ENCODE measurements at places on chromosomes 6 and 20.

DNA sequence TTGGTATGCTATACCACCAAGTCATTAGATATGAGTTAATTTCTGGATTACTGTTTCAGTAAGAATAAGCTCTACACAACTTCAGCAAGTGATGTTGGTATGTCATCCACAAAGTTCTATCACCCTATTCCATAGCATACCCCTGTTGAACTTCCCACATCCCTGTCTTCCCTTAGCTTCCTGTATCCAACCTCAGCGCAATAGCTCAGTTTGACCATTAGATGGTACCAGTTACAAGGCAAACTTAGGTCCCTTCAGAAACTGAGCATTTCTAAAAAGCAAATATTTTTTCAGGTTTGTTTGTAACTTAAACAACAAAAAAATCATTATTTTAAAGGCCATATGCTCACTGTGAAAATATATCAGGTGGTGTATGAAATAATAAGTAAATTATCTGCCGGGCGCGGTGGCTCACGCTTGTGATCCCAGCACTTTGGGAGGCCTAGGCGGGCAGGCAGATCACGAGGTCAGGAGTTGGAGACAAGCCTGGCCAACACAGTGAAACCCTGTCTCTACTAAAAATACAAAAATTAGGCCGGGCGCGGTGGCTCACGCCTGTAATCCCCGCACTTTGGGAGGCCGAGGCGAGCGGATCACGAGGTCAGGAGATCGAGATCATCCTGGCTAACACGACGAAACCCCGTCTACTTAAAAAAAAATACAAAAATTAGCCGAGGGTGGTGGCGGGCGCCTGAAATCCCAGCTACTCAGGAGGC, 8.8 kb upstream of the MOG start:
- peak; percentile 82 for DNase-seq

GRCh38 chr6:104943781-104944180, 13.1 kb upstream of the LIN28B start:
- peak; percentile 2 for DNase-seq

- no peak for DNase-seq
Measured at GRCh38 chr6:119677384-119677783, 327.8 kb upstream of the MAN1A1 start.

GRCh38 chr6:163214259-163214658, 200.3 kb upstream of the QKI start:
- DNase-seq = no peak

GRCh38 chr6:106642476-106642875, 13.1 kb downstream of the QRSL1 start:
- DNase-seq = no peak

DNA sequence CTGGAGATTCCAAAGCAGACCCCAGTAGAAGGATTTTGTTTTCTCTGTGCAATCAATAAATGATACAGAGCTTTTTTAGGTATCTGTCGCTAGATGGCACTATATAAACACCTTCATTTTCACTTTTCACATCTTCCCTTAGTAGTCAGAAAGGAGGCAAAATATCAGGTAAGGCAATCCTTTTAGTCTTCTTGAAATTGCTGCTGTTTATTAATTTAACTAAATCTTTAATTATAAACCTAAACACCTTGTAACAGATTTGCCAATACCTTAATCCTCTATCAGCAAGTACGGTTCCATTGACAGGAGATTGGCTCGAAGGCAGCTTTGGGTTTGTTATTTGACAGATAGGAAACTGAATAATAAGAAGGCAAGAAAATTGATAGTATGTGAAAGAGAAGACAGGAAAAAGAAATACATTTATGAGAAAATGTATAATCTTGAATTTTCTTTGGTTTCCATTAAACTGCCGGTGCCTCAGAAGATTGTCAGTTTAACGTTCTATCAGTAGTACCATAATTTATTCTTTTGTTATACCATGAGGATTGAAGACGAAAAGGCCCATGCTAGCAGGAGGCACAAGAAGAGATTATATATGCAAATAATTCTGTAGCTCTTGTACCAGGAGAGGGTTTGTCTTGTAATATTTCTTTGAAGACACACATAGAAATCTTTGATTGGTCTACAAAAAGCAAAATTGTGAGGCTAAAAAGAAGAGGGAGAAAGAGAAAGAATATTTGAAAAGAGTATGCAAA, 23.5 kb upstream of the IBTK start:
- DNase-seq = peak; percentile 69

GRCh38 chr6:134122775-134123174, 70.4 kb upstream of the SLC2A12 start:
- DNase-seq = no peak

GRCh38 chr20:62823688-62824475, 7.0 kb downstream of the COL9A3 start:
- no peak for DNase-seq

GRCh38 chr20:20215976-20216727, 151.8 kb upstream of the INSM1 start:
- DNase-seq = peak; percentile 92

GRCh38 chr6:24229696-24230405, 103.8 kb downstream of the NRSN1 start:
- no peak for DNase-seq

DNA sequence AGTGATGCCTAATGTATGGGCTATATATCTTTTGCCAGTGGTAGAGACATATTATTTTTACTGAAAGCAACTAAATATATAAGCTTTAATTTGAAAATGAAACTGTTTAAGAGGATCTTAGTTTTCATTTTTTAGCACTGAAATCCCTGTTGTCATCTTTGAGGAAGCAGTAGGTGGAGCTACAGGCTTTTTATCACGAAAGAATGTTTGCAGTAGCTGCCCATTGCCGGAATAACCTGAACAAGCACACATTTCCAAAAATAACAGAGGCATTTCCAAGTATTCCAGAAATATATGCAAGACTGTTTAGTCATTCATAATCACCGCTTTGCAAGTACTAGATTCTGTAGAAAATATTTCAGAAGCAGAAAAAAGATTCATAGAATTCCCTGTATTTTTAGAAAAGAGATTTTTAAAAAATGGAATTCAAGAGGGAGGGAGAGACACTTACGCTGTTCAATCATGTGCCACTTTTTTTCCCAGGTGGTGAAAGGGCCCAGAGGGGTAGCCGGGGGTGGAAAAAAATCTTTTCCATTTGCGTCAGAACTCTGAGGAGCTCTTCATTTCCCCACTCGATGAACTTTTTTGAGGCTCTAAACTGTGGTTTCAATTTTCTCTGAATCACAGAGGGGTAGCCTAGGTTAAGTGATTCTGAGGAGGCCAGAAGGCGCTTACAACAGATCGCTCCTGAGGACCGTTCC, 142.5 kb upstream of the FERMT1 start:
- DNase-seq = peak; percentile 78

DNA sequence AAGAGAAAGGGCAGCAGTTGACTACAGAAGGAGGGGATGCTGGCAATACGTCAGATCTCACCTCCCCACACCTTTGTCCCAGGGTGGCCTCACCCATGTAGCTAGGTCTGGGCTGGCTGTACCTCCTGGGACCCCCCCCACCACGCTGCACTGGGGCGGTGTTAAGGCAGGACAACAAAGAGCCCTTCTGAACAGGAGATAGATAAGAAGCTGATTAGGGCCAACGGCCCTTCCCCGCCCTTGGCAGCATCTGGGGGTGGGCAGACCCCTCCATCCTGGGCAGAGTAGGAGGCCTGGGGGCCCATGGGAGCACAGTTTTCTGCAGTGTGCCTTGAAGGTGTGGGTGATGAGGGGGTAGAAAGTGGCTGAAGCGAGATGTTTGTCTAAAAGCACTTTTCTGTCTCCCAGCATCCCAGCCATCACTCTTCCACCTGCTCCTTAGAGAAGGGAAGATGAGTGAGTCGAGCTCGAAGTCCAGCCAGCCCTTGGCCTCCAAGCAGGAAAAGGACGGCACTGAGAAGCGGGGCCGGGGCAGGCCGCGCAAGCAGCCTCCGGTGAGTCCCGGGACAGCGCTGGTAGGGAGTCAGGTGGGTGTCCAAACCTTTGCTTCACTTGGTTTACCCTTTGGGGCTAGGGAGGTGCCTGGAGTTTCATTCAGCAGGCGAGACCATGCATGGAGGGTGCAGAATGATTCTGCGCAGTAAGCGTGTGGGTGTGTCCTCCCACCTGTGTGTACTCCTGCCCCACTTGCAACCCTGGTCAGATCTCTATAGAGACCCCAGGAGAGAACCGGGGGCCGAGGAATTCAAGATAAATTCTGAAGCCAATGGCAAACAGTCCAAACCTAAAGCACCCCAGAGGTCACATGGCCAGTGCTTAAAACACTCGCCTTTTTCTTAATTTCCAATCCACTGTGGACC, 3.9 kb downstream of the HMGA1 start:
- DNase-seq = no peak

GRCh38 chr20:58537831-58538230, 22.6 kb upstream of the APCDD1L start:
- no peak for DNase-seq

GRCh38 chr6:37695273-37695672, 2.4 kb downstream of the MDGA1 start:
- no peak for DNase-seq

- peak; percentile 63 for DNase-seq
Measured at GRCh38 chr20:63183422-63184146, 32.3 kb downstream of the YTHDF1 start.

- no peak for DNase-seq
Measured at GRCh38 chr6:154931711-154932424, 63.2 kb upstream of the TIAM2 start.

- peak; percentile 24 for DNase-seq
Measured at GRCh38 chr6:163438940-163439335, 24.4 kb downstream of the QKI start.

DNA sequence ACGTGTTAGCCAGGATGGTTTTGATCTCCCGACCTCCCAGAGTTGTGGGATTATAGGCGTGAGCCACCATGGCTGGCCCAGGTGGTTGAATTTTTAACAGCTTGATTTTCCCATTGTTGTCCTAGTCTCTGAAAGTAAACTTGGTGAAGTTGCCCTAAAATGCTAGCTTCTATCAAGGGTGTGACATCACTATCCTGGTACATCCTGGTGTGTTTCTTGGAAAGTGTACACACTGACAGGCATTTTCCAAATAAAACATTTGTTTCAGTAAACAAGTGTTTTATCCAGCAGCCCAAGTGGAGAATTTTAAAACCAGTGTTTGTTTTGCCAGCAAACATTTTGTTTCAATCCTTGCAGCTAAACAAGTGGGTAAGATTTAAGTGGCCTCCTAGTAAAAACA, 40.5 kb upstream of the RREB1 start:
- DNase-seq = no peak

DNA sequence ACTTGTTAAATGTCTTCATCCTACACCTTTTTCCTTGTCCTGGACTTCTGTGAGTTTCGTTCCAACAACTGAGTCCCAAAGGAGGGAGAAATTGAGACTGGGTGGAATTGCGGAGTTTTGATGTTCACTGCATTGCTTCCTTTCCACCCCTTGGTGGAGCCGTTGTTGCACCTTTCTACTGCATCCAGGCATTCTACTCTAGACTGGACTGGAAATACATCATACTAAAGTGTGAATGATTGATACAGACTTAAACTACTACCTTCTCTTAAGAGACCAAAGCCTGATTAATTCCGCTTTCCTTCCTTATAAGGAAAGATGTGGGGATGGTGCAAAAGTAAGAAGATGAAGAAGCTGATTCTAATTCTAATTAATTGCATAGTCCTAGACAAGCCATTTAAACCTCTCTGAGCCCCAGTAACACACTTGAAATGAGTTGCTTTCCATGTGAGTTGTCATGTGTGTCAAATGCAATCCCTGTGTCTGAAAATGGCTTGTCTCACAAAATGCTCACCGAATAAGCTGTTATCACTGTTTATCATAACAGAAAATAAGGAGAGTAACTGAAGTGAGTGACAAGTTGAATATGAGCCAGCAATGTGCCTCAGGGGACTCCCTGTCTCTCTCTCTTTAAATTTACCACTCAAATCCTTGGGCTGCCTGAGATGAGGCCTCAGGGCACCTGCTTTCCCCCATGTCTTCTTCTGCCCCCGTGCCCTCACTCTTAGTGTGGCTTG, 338.3 kb upstream of the CHD6 start:
- DNase-seq = peak; percentile 46

- DNase-seq = no peak
Measured at GRCh38 chr20:1331101-1331500, 2.2 kb upstream of the SDCBP2 start.

DNA sequence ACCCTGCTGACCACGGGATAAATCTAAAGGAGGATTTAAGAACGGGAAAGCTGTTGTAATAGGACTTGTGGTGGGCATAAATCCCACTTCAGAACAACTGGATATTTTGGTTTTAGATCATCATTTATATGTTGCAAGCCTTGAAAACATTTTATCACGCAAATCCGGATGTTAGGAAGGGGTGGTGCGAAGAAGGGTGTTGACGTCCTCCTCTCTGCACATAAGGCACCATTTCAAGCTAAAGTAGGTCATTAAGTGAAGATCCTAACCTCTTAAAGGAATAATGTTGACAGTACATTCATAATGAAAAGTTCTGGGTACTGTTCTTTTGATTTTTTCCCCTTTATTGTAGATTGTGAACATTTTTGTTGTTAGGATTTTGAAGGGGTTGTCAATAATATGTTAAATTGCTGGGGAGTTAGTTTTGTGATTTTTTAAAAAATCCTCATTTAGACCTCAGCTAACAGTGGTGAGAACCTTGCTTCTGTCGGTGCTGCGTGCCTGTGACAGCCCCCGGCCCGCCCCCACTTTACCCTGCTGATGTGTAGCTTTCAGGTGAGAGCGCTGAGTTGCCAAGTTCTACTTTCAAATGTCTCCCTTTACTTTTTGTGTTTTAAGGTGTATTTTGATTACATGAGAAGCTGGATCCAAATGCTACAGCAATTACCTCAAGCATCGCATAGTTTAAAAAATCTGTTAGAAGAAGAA, 88.8 kb downstream of the MAP3K4 start:
- DNase-seq = no peak

DNA sequence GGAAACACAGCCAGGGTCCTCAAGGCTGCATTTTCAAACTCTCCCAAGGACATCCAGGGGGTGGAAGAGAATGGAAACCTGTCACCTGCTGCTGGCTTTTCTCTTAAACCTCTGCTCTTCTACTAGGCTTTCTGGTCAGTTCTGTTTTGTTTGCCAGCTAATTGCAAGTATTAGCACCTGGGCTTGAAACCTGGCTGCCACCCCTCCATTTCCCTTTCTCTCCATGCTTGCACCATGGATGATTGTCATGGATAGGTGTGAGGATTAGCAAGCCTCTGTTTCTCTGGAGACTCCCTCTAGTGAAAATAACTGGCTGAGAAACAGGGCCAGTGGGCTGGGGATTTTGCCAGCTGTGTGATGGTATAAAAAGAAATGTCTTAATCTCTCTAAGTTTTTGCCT, 33.0 kb upstream of the GPR6 start:
- no peak for DNase-seq

GRCh38 chr6:155648301-155648700, 192.7 kb upstream of the NOX3 start:
- DNase-seq = no peak

GRCh38 chr6:82363428-82364086, at the start of gene TPBG:
Gene TPBG (plus strand): TSS chr6:82363817. CDS start chr6:82364962, 1,145 bp downstream.
- DNase-seq = peak; percentile 80

All from DMS53 (cell line).